Stimulated activated CD8-positive, alpha-beta memory T cell treated with anti-CD3 and anti-CD28 coated beads, Interleukin-4, amount 100 ng/mL, for 1 hour (primary cell): ENCODE measurements at places on chromosomes 3 and 15.

GRCh38 chr15:27426805-27427204 lies 455.8 kb downstream of the GABRG3 start:
- no peak for DNase-seq

- DNase-seq = no peak
These were observed 339.0 kb upstream of the PROK2 start for GRCh38 chr3:72123908-72124441.

DNA sequence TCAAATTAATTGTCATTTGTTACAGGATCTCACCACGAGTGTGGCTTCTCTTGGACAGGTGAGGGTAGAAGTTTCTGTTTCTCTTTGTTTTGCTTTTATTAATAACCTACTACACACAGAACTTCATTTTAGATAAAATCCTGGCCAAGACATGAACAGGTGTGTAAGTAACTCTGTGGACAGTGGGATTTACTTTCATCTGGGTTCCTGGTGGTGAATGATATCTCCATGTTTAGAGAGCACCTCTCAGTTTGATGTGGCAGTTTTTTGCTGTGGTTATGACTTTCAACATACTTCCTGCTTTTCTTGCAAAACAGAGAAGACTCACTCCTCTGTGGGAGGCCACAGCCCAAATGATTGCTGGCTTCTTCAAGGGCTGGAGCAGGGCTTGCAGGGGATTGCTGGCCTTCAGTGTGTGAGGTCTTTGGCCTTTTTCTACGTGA lies 71.1 kb upstream of the XCR1 start:
- no peak for DNase-seq

GRCh38 chr3:124586126-124587052 lies 143.9 kb upstream of the UMPS start:
- no peak for DNase-seq

GRCh38 chr3:154973851-154974250 lies 106.3 kb upstream of the MME start:
- DNase-seq = no peak

- no peak for DNase-seq
These were observed 34.8 kb downstream of the COMMD2 start for GRCh38 chr3:149717391-149718056.

DNA sequence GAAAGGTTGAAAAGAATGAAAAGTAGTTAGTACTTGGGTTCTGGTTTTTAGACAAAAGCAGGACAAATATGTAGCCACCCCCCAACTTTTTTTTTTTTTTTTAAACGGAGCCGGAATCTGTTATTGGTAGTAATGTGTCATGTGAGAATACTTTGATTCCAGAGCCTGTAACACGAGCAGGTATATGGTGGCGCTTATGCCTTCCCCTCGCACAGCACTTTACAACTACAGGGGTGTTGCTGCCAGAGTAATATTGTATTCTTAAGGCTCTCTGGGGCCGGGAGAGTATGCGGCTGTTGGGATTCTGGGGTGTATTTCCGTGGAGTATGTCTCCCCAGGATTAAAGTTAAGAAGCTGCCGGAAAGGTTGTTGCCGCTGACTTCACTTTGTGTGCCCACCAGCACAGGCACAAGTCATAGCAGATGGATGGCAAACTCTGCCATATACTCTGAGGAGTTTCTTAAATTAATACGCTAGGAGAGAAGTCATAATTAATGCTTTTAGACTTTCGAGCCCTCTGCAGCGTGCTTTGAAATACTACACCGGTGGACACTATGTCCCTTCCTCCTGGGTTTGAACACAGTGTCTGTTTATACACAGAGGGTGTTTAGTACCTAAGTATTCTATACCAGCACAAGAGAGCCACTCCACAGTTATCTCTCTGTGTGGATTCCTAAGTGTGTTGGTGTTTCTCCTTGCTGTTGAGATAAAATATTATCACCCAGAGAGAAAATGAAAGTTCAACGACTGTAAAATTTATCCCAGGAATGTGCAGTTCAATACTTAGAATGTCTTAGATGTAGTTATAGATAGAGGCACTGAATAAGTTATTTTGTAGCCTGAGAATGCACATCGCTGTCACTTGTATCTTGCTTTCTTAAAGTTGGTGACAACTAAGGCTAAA lies 1.4 kb downstream of the MBNL1 start:
- DNase-seq = no peak

DNA sequence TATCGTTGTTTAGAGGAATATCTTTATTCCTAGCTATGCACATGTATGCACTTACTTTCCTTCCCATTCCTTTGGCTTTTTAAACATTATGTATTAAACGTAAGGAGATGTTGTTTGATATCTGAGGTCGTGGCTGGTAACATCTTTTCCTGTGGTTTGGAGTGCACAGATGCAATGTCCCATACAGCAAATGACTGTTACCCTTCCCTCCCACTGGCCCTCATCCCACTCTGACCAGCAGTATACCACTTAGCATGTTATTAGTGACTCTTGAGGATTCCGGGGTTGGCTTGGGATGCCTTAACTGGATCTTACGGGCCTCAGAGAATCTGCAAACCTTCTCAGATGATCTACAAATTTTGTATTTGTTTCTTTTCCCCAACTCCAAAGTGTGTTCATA lies 34.5 kb downstream of the TGFBR2 start:
- no peak for DNase-seq

DNA sequence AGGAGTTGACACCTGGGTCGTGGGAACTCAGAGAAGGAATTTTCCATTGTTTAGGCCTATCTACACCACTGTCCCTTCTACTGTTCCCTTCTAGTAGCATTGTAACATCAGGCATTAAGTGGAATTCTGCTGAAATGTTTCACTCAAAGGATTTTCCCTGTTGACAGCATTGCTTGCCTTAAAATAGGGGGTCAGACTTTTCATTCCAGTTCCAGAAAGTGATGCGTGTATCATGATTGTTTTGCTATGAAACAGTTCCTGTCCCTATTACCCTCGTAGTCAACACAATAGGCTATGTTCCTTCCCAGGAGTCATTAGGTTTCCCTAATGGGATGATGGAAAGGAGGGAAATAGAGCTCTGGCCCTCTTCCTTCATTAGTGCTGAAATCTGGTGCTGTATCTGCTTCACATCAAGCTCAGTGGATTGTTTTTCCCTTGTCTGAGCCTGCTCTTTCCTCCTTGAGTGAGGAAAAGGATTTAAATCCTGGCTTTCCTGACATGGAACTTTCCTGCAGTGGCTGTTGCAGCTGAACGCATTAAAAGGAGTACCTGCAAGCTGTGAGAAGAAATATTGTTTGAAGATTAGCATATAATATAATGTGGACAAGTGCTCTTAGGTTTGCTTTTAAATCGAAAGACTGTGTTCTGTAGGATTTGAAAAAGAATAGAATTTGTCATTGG lies 195.9 kb downstream of the KLHL25 start:
- DNase-seq = no peak

DNA sequence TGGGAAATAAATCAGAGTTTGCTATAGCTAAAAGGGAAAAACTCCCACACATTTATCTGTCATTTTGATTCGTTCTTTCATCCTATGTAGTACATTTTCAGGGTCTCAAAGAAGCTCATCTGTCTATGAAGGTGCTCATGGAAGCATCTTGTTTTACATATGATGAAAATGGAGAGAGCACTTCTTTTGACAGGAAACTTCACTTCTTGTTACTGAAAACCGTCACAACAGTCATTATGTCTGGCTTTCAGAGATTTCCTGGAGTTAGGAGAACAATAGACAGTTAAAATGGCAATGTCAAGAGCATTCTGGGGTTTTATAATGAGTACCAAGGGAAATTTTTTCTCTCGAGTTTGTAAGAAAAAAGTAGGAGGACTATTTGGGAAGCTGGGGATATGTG lies 83.3 kb downstream of the TMEM108 start:
- DNase-seq = no peak

DNA sequence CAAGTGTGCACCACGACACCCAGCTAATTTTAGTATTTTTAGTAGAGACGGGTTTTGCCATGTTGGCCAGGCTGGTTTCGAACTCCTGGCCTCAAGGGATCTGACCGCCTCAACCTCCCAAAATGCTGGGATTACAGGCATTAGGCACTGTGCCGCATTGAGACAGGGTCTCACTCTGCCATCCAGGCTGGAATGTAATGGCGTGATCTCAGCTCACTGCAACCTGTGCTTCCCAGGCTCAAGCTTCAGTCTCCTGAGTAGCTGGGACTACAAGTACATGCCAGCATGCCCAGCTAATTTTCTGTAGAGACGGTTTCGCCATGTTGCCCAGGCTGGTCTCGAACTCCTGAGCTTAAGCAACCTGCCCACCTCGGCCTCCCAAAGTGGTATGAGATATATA lies 51.6 kb downstream of the ACAD9 start:
- DNase-seq = no peak

DNA sequence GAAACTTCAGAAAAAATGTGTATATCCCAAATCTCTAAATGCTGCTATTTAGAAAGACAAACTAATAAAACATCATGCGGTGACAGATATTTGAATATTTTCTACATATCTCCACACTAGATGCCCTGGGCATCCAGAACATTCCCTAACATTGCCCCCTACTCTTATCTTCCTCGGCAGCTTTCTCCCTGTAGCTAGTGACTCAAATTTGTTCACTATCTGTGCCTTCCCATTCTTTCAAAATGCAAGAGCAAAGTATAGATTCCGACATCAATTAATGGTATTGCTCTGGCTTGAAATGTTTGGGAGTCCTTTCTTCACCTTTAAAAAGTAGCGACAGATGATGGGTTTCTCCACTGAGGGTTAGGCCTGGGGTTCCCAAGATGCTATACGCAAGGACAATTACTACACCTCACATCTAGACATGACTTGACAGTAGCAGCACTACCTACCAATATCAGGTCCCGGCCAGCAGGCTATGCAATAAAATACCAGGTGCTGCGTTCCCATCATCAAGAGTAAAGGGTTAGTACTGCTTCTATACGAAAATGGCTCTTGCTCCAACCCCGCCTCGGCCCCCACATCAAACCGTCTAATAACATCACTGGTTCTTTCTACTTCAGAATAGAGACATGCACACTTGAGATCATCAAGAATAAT lies 631 bp downstream of the UBR1 start:
- DNase-seq = no peak

- no peak for DNase-seq
These were observed 1497.6 kb downstream of the OTOL1 start for GRCh38 chr3:162994165-162994564.

DNA sequence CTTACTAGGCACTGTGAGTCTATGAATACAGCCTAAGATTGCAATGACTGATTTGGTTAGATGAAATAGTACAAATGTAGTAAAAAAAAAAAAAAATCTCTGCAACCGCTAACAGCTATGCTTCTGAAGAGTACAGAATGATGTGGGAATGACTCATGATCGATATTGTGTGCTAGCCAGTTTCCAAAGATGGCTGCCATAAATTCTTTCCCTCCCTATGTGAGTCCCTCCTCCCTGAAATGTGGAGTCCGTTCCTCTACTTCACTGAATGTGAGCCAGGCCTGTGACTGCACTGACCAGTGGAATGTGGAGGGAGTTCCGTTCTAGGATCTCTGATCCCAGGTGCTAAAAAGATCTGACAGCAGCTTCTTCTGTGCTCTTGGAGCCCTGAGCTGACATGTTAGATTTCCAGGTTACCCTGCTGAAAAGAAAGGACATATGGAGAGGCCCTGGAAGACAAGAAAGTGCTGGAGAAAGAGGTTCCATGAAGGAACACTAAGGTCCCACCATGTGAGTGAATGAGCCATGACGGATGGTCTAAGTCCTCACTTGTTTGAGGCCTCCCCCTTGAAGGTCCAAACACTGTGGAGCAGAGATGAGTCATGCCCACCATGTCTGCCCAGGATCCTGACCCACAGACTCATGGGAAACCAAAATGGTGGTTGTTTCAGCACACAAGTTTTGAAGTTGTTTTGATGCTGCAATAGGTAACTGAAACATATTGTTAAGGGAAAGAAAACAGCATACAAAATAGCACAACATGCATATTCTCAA lies 46.3 kb downstream of the DGKG start:
- DNase-seq = no peak

DNA sequence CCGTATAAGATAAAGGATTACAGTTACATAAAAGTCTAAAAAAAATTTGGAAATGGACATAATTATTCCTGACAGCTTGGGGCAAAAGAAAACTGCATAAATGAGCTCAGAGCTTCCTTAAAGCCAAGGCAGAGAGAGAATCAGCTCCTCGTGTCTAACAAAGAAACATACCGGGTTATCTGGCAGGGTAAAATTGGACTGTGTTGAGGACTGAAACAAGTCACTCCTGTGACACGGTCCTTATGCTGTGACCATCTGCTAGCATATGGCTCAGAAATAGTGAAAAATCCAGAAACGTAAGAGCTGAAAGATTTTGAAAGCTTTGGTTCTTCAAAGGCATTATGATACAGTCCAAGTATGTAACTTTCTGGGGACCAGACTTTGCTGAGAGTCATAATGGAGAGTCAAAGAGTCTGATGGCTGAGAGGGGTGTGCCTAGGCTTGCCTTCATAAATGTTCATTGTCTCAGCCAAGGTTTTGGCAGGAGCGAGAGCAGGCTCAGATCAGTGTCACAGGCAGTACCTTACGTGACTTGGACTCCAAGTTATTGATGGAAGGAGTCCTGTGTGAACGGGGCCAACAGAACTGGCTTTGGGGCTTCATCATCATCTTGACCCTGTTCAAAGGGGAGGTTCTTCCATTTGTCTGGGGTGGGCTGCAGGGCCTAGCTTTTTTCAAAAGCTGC lies 12.5 kb downstream of the MAP6D1 start:
- DNase-seq = no peak

DNA sequence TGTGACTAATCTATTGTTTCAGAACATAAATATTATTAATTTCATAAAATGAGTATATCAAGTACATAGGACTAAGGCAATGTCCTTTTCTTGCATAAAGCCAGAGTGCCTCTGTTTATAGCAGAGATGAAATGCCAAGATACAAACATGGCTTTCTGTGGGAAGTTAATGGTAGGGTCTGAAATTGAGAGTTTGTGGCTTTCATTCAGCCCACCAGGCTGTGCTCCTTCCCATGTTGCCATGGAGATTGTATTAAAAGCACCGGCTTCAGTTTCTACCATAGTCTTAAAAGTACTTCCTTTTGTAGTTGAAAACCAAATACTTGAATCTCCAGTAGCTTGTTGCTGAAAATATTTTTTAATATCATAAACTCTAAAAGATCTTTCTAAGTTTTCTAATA lies 114.0 kb downstream of the LRRC28 start:
- no peak for DNase-seq

GRCh38 chr3:194137506-194138474 lies 1.8 kb downstream of the HES1 start:
- no peak for DNase-seq

DNA sequence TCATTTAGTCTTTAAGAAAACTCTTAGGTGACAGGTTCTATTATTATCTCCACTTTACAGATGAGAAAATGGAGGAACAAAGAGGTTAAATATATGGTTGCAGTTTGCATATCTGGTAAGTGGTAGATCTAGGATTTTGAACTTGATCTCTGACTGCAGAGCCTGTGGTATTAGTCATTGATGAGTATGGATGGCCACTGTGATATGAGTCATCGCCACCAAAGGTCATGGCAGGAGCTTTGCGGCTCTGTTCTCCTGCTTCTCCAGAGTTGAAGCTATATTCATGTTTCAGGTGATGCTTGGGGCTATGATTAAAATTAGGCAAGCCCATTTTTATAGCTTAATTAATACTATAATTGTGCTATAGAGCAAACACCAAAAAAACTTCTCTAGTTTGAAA lies 306.2 kb upstream of the DPPA4 start:
- no peak for DNase-seq
